Activated CD8-positive, alpha-beta T cell treated with anti-CD3 and anti-CD28 coated beads, Interleukin-2, amount 10 ng/mL, durations not matched to agents 7 days and 5 days (primary cell): ENCODE measurements at places on chromosomes 5 and 9.

GRCh38 chr5:135551593-135552447 is 16.1 kb upstream of the NEUROG1 start:
- H3K4me3 ChIP-seq, result no peak overlapping the region
- peak; percentile 80 for DNase-seq
- H3K36me3 ChIP-seq, result no peaks in the 10 kb centered on the region
- peaks cover 52% of the 10 kb centered on the region for H3K27me3 ChIP-seq
- no peaks in the 10 kb centered on the region for H3K4me1 ChIP-seq
- H3K27ac ChIP-seq, result no peak overlapping the region

- H3K4me1 ChIP-seq, result peaks cover under 1% of the 10 kb centered on the region
- H3K36me3 ChIP-seq, result peaks cover 72% of the 10 kb centered on the region
- no peaks in the 10 kb centered on the region for H3K27me3 ChIP-seq
- H3K4me3 ChIP-seq, result no peak overlapping the region
Observed at GRCh38 chr5:157371655-157372471, 88.2 kb upstream of the NIPAL4 start.

- no peaks in the 10 kb centered on the region for H3K4me1 ChIP-seq
- H3K27me3 ChIP-seq, result no peaks in the 10 kb centered on the region
- no peak overlapping the region for H3K4me3 ChIP-seq
- no peaks in the 10 kb centered on the region for H3K36me3 ChIP-seq
Observed at GRCh38 chr5:9388941-9389674, 156.8 kb downstream of the SEMA5A start.

DNA sequence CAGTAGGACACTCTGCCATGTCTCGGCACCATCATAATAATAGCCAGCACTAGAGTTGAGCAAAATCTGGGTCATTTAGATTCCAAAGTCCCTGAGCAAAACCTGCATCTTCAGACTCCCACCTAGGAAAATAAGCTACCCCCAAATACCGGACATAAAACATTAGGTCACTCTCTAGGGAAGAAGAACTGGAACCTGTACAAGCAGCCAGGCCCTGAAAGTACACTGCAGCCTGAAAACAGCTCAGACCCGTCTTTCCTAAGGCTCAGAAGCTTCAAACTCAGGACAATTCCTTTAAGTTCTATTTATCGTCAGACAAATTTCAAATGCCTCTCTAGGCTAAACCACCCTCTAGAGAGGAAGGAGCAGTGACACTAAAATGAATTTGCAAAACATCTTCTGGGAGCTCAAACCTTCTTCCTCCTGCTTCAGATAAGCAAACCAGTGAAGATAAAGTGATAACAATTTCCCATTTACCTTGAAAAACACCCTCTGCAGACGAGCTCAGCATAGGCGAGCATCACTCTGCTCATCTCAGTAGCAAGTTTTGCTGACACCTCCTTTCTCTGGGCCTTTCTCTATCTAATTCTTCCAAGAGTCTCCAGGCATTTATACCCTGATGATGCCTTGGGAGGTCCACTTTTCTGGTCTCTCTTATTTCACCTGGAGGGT is 34.0 kb downstream of the ADAM19 start:
- peak overlapping the region; percentile 53 for H3K4me3 ChIP-seq
- H3K27me3 ChIP-seq, result no peaks in the 10 kb centered on the region
- peak overlapping the region; percentile 82 for H3K27ac ChIP-seq
- peak; percentile 38 for DNase-seq
